ENCODE measurements at places on chromosomes 1 and 21.

DNA sequence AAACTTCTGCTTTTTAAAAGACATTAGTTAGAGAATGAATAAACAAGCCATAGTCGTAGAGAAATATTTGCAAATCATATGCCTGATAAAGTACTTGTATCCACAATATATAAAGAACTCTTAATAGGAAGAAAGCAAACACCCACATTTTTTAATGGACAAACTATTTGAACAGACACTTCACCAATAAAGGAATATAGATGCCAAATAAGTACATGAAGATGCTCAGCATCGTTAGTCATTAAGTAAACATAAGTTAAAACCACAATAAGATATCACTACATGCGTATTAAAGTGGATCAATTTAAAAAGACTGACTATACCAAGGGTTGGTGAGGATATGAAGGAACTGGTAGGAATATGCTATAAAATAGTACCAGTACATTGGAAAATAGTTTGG lies 142.3 kb upstream of the ZC3H11B start:
- no peak for DNase-seq

DNA sequence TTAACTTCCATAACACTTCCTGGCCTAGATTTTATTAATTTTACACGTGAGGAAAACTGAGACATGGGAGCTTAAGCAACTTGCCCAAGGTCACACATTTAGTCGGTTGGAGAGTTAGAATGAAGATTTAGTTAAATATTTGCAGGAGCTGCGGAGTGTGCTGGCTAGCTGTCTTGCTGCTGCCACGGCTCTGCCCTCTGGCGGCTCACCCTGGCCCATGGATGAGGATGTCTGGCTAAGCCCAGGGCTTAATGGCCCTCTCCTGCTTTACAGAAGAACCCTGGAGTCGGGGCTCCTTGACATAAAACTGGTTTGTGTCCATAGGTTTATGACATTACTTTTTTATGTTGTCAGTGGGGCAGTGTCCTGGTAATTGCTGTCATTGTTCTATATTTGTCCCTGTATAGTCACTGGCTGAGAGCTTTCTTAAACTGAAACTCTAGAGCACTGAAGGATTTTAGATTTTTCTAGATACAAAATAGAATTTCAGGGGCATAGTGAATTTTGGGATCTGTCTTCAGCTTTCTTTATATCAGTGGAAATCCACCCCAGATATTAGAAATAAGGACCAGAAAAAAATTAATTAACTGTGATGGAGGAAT lies 88.9 kb upstream of the WLS start:
- peak; percentile 65 for DNase-seq

GRCh38 chr1:108826081-108826635 lies 30.7 kb downstream of the AKNAD1 start:
- no peak for DNase-seq

- no peak for DNase-seq
These were observed 29.0 kb upstream of the PLA2G2A start for GRCh38 chr1:20008391-20008841.

DNA sequence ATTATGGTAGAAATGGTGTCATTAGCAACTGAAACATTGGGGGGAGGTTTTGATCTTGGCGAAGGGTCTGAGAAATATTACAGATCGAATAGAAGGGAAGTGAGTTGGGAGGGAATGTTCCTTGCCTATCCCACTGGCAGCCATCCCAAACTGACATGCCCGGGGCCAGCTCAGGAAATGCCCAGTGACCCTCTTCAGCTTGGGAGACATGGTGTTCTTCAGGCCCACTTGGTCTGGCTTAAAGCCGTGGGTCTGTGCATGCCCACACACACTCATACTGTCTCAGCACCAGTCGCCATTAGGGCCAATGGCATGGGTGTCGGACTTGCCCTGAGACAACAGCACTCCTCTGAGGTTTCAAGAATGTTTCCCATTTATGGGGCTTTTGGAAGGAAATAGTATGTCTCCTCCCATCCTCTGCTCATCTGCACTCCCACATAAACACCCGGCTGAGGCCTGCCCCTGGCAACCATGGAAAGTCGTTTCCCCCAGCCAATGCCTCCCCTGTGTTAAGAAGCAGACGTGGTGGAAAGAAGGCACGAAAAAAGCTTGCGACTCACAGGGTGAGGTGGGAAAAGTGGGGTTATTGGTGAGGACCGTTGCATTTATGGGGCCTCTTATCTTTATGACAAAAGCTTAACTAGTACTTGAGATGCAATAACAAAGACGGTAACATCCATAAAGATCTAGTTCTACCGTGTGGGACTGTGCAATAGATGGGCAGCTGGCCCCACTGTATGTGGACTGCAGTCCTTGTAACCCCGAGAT lies 2.0 kb downstream of the RNF186 start:
- no peak for DNase-seq

DNA sequence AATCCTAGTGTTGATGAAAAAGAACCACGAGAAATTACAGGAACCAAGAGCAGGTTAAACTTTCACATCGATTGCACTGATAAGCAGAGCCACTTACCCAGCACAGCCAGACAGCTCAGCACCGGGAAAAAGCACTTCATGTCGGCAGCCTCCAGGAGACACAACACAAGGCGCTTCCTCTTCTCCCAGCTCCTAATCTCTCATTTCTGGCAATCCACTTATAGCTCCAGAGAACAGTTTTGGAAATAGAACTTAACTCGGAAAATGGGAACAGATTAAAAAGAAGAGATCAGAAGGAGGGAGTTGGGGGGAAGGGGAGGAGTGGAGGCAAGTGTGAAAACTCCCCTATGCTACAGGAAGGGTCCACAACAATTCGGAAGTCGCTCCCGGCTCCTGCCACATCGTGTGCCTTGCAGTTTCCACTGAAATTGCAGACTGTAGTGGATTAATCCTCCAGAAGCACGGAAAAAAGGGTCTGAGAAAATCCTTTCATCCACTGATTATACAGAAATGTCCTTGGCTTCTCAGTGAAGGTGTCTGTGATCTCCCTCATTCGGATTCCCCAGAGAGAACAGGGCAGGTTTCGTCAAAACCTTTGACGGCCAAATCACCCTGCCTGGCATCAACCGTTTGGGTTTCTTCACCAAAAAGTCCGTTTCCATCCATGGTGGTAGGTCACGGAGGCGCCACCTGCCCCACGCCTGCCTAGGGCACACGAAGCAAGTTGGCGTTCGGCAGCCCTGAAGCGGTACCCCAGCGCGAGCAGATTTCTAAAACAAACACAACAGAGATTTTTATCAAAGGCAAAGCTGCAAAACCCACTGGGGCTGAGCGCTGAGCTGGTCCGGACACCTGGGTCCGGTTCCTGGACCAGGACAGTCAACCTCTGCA lies 1.1 kb downstream of the IGSF3 start:
- no peak for DNase-seq

GRCh38 chr1:28176492-28177470 lies at the start of gene PTAFR:
PTAFR (minus strand) TSS chr1:28176690; CDS start chr1:28151021, 25,669 bp downstream.
- DNase-seq, result no peak

All from glutamatergic neuron (in vitro differentiated cells).